ENCODE measurements at places on chromosomes 16 and 17.

GRCh38 chr17:76092526-76093413, 10.8 kb downstream of the EXOC7 start:
- no peak for DNase-seq

- no peak for DNase-seq
Measured at GRCh38 chr16:27198451-27199234, 4.7 kb upstream of the KDM8 start.

GRCh38 chr16:65950211-65950610, 416.3 kb upstream of the CDH5 start:
- DNase-seq: no peak

DNA sequence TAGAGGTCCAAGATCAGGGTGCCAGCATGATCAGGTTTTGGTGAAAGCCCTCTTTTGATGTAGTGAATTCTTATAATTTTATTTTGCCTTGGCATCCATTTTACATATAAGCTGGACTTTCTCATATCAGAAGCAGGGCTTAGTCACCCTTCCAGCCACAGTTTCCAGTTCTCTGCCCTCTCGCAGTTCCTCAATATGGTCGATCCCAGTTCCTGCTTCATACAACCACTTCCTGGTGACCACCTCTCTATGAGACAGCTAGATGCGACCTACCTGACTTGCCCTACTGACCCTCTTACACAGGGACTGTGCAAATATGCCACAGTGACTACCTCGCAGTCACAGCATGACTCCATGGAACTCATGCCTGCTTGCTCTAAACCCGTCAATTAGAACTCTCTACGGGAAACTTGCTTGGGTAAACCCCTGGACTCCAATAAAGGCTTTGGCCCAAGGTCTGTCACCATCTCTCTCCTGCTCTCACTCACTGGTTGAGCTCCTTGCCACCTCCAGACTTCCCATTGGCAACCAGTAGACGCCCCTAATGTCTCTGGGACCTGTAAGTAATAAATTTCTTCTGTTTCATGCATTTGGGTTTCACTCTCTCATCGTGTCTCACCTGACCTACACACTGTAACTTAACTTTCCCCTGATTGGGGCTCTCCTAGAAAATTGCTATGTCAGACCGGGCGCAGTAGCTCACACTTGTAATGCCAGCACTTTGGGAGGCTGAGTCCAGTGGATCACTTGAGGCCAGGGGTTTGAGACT, 21.4 kb downstream of the CD300LG start:
- DNase-seq: no peak

- DNase-seq: no peak
Measured at GRCh38 chr17:76174037-76174436, 33.0 kb upstream of the FOXJ1 start.

DNA sequence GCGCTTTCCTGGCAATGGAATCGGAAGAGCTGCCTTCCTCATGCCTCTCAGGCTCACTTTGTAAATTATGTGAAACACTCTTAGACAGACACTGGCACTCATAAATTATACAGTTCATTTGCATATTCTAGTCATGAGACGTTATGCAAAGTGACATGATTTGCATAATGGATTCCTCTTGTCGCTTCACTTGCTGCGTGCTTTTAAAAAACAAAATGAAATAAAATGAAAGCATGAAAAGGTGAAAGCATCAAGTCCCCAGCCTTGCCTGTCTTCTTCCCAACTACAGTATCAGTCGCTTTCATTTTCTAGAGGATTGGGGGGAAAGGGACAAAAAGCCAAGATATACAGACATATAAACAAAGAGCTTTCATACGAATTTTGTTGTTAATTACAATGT, 252.8 kb upstream of the PMFBP1 start:
- no peak for DNase-seq

GRCh38 chr16:27402964-27403600, 1.1 kb downstream of the IL21R start:
- DNase-seq: no peak

DNA sequence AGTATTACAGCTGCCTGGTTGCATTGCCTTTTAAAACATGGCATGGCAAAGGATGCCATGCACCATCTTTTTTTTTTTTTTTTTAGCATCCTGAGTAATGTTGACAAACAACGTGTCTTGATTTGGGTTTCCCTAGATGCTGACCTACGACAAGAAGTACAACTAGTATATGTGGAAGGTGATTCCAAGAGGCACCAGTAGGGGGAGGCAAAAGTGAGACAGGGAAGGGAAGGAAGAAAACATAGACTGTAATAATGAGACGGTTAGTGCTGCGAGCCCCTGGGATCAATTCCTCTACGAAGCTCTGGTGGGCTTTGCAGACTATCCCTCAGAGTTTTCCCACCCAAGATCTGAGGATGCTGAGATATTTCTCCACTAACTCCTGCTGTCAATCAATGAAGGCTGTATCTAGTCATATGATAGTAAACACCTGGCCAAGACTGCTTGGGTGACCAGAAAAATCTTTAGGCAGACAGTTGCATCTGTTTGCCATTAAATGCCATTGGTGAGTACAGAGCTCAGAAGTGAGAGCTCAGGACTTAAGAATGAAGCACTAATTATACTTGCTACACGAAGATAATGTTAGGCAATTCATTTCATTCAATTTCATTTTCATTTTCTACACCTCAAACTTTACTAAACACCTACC, 458.6 kb upstream of the GOT2 start:
- DNase-seq: no peak

- DNase-seq: no peak
Measured at GRCh38 chr17:35254107-35254773, 11.4 kb downstream of the SLFN5 start.

DNA sequence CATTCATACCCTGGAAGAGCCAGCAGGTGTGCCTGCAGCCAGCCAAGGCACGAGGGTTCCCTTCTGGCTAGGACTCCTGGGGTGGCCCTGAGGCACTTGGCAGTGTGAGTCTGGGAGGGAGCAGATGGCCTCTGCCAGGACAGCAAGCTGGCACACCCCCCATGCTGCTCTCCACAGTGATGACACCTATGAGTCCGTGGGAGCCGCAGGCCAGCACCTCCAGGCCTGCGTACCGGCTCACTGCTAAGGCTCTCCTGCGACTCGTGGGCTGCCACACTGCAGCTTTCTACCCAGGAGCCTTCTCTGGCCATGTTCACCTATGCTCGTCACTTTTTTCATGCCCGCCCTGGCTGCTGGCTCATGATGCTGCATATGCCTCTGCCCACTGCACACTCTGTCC, 68.1 kb downstream of the NDEL1 start:
- DNase-seq: no peak

DNA sequence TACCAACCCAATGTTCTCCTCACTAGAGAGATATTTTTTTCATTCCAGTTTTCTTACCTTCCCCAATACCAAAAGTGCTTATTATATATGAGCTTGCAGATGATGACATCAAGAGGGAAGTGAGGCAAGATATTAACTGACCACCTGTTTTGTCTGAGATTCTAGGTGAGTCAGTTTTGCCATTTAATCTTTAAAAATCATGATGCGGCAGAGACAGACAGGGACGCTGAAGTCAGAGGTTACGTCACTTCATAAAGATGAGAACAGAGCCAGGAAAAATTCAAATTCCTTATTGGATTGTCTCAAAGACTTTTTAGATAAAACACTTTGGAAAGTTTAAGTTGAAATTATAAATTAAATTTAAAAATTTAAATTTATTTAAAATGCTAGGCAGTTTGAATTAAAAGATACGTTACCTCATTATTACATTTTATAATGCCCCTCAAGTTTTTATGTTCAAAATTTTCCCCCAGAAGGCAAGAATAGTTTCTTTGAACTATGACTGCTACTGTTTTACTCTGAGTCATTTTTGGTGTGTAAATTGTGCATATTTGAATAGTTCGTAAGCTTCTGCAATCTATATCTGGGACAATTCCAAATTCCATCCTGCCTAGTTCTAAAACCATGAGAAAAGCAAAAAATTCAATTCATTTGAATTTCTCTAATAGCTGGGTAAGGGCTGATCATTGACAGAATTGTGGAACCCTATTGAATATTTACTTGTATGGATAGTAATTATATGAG, 839.6 kb upstream of the GOT2 start:
- no peak for DNase-seq

- DNase-seq: no peak
Measured at GRCh38 chr17:82687871-82688270, 10.6 kb downstream of the RAB40B start.

DNA sequence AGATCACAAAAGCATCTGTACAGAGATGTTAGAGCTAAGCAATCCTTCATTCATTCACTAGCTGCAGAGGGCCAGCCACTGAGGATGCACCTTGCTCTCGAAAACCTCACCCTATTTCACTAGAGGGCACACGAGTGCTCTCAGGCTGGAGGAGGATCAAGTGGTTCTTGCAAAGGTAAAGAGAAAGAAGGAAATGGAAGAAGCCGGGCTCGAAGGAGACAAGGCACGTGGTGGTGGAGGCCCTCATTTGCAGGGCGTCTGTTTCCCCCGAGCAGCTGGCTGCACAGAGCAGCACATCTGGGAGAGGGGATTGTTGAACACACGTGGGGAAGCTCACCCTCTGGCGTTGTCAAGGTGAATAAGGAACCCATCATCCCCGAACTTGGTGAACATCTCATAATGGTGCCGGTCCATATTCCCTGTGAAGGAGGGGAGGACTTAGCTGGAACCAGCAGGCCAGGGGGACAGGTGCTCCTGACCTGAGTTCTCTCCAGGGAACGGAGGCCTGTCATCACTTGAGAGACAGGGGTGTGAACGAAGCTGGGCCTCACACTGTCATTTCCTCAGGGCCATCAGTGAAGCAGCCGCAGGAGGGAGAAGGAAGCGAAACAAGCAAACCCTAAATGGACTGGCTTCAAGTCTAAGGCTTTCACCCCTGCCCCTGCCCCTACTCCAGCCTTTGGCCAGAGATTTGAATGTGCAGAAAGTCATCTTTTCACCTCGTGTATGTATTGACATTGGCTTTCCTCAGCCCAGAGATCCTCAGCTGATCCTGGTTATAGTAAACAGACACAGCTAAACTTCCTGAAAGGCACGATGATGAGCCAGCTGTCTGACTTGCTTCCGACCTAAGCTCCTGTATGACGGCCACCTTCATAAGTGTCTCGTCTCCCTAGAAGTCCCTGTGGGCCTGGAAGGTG, 27.6 kb downstream of the PRKAR1A start:
- no peak for DNase-seq

- no peak for DNase-seq
Measured at GRCh38 chr16:86673090-86673955, 95.0 kb downstream of the FOXL1 start.

DNA sequence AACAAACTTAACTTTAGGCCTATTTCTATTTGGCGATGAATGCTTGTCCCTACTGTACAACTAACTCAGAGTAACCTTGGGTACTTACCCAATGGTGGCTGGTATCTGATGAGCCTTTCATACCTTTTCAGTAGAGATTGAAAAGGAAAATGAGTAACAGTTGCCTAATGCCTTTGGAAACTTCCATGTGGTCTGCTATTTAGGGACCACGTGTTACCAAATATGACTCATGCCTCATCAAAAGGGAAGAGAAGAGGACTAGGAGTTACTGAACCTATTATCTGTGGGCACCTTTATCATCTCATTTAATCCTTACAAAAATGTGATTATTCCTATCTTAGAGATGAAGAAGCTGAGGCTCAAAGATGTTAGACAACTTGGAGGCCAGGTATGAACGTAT, 8.1 kb downstream of the MYOCD start:
- no peak for DNase-seq

- peak; percentile 81 for DNase-seq
Measured at GRCh38 chr16:4306470-4307214, 9.2 kb upstream of the GLIS2 start.

GRCh38 chr17:39667945-39668924, at the start of gene PNMT:
Gene PNMT, plus strand, starts transcription at chr17:39668453. Its CDS starts 23 bp downstream, at chr17:39668476.
- peak; percentile 61 for DNase-seq

DNA sequence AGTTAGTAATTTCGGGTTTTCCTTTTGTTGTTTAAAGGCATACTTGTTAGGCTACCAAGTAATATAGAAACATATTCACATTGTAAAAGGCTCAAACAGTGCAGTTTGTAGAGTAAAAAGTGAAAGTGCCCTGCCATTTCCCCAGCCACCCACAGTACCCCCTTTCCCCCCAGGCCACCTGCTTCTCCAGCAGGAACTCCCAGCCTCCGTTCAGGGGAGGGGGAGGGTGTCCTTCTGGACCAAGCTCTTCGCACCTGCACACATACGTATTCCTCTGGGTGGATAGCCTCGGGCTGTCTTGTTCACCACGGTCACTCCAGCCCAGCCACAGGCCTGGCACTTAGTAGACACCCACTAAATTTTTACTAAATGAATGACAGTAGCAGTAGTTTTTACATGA, 144.5 kb downstream of the CLEC16A start:
- DNase-seq: no peak

GRCh38 chr16:49463529-49463928, 89.9 kb downstream of the C16orf78 start:
- peak; percentile 20 for DNase-seq

- DNase-seq: no peak
Measured at GRCh38 chr16:47475786-47476185, 14.7 kb downstream of the PHKB start.

GRCh38 chr17:30379303-30379902, 676 bp downstream of the CPD start:
- peak; percentile 21 for DNase-seq
